Fibroblast of skin of right quadriceps (primary cell): ENCODE measurements at places on chromosomes 3 and 15.

DNA sequence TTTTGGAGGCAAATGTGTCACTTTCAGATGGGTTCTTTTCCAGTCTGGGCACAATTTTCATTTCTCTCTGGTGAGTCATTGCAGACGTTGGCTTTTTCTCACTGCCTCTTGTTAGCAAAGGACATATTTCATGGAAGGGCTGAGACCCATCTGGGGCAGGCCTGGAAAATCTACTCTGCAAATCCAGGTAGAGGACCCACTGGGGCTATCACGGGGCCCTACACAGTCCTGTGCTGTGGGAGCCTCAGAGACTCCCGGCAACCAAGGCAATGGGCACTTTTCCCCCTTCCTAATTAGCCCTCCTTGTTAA is 58.0 kb downstream of the HRH1 start:
- peak; percentile 87 for DNase-seq

GRCh38 chr3:157201648-157202278 is 41.8 kb upstream of the CCNL1 start:
- DNase-seq: peak; percentile 58

GRCh38 chr3:187689984-187690383 is 12.4 kb downstream of the RTP2 start:
- DNase-seq: peak; percentile 42

DNA sequence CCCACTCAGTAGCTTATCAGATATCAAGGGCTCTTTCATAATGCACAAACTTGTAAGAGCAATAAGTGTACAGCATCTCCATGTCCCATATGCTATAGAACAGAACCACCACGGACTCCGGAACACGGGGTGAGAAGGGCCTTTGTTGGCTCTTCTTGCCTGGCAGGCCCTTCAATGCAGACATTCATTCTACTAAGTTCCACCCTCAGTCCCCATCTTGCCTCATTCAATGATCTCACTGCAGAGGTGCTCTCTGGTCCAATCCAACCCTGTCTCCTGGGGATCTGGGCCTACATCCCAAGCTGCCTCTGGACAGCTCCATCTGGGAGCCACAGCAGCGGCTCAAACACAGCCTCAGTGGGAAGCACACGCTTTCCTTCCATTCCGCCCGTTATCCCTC is 16.8 kb downstream of the HACD2 start:
- DNase-seq: no peak

DNA sequence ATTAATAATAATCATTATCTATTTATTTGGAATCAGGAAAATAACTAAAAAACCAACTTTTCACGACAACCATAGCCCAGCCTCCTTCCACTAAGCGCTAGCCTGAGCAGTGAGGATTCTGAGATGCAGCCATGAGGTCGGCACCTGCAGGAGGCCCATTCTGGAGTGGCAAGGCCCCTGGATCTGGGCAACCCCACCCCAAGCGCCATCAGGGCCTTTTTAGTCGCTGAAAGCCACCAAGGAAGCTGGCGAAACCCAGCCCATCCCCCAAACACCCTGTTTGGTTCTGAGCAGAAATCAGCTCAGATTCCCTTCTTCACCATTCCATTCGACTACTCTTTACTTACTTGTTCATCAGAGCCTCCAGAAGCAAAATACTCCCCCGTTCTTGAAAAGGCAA is 29.5 kb downstream of the POC1A start:
- DNase-seq: no peak

DNA sequence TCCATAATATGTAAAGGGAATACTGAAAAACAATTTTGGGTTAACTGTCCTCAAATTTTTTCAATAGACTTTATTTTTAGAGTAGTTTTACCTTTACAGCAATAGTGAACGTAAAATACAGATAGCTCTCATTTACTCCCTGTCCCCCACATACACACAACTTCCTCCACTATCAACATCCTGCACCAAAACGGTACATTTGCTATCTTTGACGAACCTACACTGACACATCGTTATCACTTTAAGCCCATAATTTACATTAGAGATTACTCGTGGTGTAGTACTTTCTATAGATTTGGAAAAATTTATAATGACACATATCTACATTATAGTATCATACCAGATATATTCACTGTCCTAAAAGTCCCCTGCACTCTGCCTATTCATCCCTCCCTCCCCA is 16.9 kb upstream of the P2RY1 start:
- no peak for DNase-seq

- no peak for DNase-seq
Measured at GRCh38 chr15:53506370-53506769, 253.1 kb downstream of the WDR72 start.

GRCh38 chr3:107468782-107469181 is 54.0 kb upstream of the BBX start:
- DNase-seq: no peak

DNA sequence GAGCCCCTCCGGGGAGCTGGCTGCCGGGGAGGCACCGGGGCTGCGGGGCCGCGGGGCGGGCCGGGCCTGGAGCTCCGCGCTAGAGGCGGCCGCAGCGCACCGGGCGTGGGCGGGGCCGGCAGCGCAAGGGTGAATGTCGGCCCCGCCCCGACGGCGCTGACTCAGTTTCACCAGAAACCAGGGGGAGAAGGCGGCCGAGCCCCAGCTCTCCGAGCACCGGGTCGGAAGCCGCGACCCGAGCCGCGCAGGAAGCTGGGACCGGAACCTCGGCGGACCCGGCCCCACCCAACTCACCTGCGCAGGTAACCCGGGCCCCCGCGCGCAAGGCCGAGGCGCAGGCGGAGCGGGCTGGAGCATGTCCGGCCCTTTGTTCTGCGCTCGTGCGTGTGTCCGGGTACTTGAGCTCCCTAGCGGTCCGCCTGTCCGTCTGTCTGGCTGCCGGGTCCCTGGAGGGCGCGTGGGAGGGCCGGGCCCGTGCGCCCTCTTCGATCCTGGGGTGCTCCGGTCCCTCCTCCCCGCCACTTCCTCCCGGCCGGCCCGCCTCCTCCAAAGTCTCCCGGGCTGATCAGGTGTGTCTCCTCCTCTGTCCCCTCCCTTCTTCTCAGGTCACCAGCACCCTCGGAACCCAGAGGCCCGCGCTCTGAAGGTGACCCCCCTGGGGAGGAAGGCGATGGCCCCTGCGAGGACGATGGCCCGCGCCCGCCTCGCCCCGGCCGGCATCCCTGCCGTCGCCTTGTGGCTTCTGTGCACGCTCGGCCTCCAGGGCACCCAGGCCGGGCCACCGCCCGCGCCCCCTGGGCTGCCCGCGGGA is at the start of gene SPINT1:
Gene SPINT1, plus strand, starts transcription at position 164 of the 811 bp plus-strand sequence. Its CDS starts 507 bp downstream, at position 671.
- no peak for DNase-seq

- peak; percentile 51 for DNase-seq
Measured at GRCh38 chr3:67034371-67034770, 36.3 kb downstream of the KBTBD8 start.

GRCh38 chr3:50947419-50947818 is 272.7 kb downstream of the DOCK3 start:
- no peak for DNase-seq

DNA sequence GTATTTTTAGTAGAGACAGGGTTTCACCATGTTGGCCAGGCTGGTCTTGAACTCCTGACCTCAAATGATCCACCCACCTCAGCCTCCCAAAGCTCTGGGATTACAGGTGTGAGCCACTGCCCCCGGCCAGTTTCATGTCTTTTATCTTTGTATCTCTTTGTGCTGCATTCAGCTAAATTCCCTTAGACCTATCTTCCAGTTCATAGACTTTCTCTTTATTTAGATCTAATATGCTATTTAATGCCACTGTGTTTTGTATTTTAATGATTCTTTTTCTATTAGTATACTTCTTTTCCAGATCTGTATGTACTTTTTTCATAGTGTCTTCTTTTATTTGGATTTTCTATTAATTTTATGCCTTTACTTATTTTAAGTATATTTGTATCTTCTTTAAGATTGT is 14.9 kb downstream of the MINAR1 start:
- DNase-seq: no peak

GRCh38 chr3:56086355-56086754 is 381.9 kb downstream of the ERC2 start:
- DNase-seq: peak; percentile 74

DNA sequence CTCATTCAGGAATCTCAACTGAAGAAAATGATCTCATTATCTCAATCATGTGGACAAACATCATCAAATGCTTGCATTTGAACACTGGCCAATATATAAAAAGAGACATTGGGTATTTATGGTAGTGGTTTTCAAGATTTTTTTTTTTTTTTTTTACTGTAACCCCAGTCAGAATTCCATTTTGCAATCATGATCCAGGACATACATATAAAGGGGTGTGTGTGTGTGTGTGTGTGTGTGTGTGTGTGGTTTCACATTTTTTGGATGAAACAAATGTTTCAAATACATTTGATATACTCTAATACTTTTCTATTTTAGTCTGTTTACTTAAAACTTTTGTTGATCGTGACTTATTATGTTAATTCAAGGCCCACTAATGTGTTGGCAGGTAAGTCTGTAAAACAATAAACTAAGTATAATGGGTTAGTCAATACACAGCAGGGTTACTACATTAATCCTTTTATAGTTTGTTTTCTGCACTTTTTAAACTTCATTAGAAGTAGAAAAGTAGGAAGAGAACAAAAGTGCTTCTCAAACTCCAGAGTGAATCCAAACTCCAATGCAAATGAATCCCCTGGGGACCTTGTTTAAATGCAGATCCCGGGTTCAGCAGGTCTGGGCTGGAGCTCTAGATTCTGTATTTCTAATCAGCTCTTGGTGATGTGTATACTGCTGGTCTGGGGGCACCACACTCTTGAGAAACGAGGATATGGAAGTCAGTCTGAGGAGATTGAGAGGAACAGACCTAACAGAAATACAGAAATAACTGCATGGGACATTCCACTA is 17.6 kb downstream of the THRB start:
- peak; percentile 63 for DNase-seq

- no peak for DNase-seq
Measured at GRCh38 chr3:167851749-167852148, 116.2 kb downstream of the SERPINI1 start.

DNA sequence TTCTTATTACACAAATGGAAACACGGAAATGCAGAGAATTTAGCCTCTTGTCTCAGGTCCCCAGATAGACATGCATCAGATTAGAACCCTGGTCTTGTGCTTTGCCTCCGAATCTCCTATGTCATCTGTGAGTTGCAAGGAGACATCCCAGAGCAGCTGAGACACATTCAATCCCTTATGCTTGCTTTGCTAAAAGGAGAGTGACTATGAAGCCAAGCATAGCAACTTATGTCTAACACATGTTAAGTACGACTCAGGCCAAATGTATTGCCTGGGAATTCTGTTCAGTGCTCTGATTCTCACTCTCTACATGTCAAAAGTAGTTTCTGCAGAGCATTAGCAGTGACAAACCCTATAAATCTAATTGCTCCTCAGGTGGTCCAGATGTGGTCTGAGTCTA is 30.6 kb upstream of the LRRC3B start:
- DNase-seq: no peak

DNA sequence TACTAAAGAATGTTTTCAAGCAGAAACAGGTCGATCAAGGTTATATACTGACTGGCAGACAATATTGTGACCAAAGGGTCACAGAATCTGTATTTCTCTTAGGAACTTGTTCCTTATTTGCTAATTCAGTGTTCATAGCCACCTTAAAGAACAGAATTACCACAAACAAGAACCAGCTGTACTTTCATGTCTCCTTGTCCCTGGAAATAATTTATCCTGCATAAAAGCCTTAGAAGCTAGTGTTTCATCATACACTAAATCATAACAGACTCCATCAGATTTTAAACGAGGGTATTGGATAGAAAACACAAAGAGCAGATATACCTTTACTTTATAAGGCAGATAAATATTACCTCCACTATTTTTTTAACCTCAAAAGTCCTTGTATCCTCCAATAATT is 6.4 kb downstream of the DNAJC19 start:
- DNase-seq: no peak

- no peak for DNase-seq
Measured at GRCh38 chr15:100769975-100770340, 109.7 kb upstream of the ALDH1A3 start.

DNA sequence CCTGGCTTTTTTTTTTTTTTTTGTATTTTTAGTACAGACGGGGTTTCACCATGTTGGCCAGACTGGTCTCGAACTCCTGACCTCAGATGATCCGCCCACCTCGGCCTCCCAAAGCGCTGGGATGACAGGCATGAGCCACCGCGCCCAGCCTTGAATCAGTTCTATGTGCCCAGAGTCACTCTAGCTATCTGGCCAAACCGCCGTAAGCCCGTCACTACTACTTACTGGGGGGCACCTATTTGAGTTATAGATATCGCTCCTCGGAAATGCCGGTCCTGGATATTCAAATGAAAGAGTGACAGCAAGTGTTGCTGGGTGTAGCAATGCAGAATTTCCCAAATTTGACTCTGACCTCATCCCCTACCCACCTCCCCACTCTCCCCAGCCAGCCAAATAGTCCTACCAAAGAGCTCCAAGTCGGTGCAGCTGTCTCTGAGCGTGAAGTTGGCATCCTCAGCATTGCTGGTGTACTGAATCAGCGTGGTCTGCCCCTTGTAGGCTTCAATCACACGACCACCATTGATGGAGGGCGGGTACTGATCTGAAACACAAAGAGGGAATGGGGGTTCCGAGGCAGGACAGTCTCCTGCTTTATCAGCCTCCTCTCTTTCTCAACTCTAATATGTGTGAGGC is 38.1 kb downstream of the MUC20 start:
- no peak for DNase-seq

- peak; percentile 57 for DNase-seq
Measured at GRCh38 chr3:132721479-132722164, 587 bp downstream of the NPHP3 start.

DNA sequence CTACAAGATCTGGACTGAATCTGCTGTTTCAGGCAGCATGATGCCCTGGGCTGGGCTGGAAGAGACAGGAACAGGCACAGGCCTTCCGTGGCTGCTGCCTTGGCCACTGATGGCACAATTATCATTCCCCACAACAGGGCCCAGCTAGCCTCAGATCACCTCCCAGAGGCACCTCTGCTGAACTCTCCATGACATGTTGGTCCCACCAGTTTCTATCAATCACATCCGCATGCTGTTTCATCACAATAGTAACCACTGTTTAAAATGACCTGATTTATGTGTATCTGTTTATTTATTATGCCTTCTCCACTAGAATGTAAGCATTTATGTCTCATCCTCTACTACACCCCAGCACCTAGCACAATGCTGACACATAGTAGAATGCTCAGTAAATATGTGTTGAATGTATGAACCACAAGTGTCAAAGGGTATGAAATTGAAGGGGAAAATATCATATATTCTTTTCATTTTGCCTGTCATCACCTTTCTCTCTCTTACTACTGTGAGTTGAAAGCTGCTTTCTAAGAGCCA is 32.7 kb upstream of the ZBTB38 start:
- DNase-seq: peak; percentile 83

DNA sequence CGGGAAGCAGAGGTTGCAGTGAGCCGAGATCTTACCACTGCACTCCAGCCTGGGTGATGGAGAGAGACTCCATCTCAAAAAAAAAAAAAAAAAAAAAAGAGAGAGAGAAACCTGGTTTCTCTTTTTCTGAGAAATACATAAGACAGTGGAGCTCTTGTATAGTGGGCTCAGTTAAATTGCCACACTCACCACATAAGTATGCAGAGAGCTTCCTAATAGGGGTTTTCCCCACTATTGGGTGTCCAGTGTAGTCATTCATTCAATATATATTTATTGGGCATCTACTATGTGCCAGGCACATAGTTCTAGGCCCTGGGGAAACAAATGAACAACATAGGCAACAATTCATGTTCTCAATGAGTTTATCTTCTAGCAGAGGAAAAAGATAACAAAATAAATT is 48.9 kb upstream of the FMN1 start:
- peak; percentile 38 for DNase-seq

- DNase-seq: peak; percentile 37
Measured at GRCh38 chr3:16945330-16945729, 60.6 kb downstream of the PLCL2 start.
